ENCODE measurements at places on chromosomes 2 and 18.

DNA sequence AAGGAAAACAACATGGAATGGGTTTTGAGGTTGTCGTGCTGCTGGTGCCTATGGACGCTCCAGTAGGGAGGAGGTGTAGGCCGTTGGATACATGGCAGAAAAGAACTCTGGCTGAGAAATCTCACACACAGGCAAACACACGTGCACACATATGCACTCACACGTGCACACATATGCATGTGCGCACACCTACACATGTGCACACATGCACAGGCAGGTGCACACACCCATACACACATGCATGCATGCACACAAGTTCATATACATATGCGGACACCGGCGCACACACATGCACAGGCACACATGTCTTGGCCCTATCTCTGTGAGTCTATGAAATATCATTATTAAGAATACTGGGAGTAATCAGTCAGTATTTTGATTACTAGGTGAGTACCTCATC is 150.4 kb downstream of the LRRC30 start:
- DNase-seq, result no peak

DNA sequence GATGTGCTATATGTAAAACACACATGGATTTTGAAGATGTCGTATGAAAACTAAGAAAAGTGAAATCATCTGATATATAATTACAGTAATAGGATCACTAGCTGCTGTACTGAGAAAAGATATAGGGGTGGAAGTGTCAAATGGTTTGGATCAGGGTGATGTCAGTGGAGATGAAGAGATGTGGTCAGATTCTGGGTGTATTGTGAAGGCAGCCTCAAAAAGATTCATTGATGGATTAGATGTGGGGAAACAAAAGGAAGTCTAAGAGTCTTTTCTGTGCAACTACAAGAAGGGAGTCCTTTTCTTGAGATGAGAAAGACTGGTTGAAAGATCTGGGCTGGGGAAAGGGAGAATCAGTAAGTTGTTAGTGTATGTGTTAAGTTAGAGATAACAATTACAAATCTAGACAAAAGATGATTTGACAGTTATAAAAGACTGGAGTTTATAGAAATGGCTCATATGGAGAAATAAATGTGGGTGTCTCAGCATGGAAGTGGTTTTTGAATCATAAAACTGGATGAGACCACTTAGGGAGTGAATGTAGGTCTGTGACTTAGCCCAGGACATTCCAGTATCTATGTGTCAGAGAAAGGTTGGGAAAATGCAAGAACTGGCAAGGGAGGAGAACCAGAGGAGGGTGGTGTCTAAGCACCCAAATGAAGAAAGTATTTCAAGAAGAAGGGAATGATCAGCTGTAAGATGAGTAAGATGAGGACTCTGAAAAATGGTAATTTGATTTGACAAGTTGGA is 347.4 kb downstream of the PARD3B start:
- DNase-seq, result no peak

DNA sequence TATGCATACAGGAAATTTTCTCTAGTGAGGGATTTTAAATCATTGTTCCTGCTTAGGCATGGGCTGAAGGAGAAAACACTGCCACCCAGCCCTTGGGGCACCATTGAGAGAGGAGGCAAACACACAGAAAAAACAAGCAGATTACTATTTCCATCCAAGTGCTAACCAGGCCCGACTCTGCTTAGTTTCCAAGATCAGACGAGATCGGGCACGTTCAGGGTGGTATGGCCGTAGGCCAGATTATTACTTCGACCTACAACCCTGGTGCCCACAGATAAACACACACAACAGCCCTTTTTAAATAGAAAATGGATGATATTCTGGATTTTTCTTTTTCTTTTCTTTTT is 45.4 kb upstream of the RHOB start:
- no peak for DNase-seq

- peak; percentile 61 for DNase-seq
These were observed 498 bp downstream of the TGOLN2 start for GRCh38 chr2:85327160-85327821.

DNA sequence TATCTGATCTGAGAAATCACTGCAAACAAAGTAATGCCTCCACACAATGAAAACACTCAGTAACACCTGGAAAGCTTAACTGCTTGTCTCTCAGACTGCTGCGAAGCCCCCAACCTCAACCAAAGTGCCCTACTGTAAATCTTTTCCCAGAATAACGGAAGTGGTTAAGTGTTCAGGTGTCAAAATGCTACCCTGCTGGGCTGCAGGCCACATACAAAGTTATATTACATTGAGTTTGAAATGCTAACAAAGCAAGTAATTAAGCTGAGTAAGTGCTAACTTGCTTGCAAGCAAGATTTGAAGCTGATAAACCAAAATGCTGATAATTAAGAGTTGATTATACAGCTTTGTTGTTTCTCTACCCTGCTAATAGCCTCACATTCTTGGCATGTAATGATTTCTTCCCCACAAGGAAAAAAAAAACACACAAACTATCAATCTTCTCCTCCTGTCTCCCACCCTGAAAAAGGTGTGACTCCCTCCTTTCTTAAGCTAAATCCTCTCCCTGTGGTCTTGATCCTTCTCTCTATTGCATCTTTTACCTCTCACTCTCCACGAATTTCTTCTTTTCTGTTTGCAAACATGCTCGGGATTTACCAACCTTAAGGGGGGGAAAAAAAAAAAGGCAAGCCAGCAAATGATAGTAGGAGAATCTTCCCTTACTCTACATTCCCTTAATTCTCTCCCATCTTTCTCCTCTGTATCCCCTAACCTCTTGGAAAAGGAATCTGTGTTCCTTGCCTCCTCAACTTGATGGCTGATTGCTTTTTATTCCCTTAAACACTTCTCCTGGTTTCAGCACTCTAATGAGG is 266.8 kb upstream of the SIX3 start:
- no peak for DNase-seq

DNA sequence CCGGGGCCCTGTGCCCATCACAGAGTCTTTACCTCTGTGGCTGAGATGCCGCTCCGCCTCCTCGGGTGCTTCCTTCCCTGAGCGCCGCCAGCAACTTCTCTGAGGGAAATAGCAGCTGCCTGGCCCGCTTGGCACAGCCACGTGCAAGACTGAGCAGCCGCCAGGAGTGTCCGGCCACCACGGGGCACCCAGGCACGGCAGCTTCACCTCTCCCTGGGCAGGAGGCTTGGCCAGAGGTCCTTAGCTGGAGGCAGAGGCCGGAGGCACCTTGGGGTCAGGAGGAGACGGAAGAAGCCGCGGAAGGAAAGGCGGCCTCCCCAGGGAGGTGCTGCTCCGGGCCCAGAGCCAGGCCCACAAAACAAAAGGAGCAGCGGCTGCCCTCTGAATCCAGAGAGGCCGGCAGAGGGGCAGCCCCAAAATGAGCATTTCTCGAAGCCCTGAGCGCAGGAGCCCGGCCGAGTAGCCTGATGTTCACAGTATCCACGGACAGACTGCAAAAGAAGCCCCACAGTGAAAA is 6.0 kb upstream of the LIMS2 start:
- DNase-seq, result no peak

GRCh38 chr18:9188359-9189231 is 52.0 kb downstream of the ANKRD12 start:
- DNase-seq, result no peak

GRCh38 chr18:48375150-48375800 is 33.9 kb downstream of the ZBTB7C start:
- no peak for DNase-seq

DNA sequence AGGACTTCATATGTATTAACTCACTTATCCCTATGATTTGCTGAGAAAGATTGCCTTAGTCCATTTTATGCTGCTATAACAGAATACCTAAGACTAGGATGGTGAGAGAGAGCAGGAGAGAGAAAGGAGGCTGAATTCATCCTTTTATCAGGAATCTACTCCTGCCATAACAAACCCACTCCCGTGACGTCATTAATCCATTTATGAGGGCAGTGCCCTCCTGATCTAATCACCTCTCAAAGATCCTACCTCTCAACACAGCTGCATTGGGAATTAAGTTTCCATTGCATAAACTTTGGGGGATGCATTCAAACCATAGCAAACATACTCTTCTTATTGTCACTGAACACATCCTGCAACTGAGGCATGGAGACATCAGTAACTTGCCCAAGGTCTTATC is 122.0 kb downstream of the VIT start:
- DNase-seq, result no peak

GRCh38 chr2:17311771-17312511 is 206.3 kb downstream of the RAD51AP2 start:
- no peak for DNase-seq

DNA sequence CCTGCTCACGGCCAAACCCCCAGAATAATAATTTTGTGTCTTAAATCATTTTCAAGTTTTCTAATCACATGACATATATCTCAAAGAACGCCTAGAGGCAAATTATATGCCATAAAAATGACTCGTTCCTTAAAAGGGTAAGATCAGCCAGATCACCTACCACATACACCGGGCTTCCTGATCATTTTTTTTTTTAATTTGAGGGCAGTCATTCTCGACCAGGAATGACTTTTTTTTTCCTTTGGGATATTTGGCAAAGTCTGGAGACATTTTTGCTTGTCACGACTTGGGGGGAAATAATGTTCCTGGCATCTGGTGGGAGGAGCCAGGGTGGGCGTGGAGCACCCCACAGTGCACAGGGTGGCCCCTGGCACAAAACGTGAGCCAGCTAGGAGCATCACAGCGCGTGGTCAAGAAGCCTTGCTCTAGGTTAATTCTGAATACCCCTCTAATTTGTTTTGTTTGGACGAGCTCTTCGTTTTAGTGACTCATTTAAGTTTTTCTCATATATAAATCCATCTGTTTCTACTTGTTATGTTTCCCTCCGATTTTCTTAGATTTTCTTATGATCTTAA is 94.9 kb downstream of the TWIST2 start:
- DNase-seq, result no peak
